Activated T-cell treated with anti-CD3 and anti-CD28 coated beads, Interleukin-2, amount 50 U/mL, for 72 hours (primary cell): ENCODE measurements at places on chromosomes 5 and 9. TPM values are rescaled to one million over a fixed set of nuclear protein-coding genes. Genes with fewer than 3 reads are reported as not detected.

DNA sequence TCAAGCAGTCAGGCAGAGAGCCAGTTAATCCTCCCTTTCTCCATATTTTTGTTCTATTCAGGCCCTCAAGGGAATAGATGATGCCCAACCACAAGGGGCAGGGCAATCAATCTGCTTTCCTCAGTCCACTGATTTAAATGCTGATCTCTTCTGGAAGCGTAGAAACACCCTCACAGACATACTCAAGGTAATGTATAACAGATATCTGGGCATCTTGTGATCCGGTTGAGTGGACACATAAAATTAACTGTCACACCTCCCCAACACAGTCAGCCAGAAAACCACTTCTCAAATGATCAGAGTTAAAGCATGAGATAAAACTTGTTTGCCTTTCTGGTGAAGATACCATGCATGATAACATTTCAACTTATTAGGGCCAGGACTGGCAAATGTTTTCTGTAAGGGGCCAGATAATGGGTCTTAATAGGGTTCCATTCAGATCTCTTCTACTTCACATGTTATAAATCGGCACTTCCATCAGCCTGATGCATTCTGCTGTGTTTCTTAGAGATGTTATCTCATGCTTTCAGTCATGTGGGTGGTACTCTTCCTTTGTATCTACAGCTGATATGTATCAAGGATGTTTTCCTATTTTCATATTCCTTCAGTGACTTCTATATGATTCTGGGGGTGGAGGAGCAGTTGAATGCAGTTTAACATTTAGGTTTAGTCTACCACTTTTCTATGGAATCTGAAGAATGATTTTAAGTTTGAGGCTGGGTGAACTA, 58.9 kb upstream of the CNTLN start:
- no peak for DNase-seq
- H3K4me3 ChIP-seq = no peak overlapping the region
- no peaks in the 10 kb centered on the region for H3K4me1 ChIP-seq
- no peaks in the 10 kb centered on the region for H3K27me3 ChIP-seq

GRCh38 chr5:66382152-66382551, 214.0 kb upstream of the MAST4 start:
- no peak overlapping the region for H3K27ac ChIP-seq
- H3K4me1 ChIP-seq = no peaks in the 10 kb centered on the region
- H3K4me3 ChIP-seq = no peak overlapping the region
- H3K27me3 ChIP-seq = peaks cover 14% of the 10 kb centered on the region
- H3K36me3 ChIP-seq = no peaks in the 10 kb centered on the region
- no peak for DNase-seq

- H3K27me3 ChIP-seq = no peaks in the 10 kb centered on the region
- peak; percentile 2 for DNase-seq
- H3K4me3 ChIP-seq = no peak overlapping the region
- no peaks in the 10 kb centered on the region for H3K36me3 ChIP-seq
- H3K27ac ChIP-seq = no peak overlapping the region
- no peaks in the 10 kb centered on the region for H3K4me1 ChIP-seq
Measured at GRCh38 chr5:139232147-139232724, 34.1 kb upstream of the SIL1 start.

DNA sequence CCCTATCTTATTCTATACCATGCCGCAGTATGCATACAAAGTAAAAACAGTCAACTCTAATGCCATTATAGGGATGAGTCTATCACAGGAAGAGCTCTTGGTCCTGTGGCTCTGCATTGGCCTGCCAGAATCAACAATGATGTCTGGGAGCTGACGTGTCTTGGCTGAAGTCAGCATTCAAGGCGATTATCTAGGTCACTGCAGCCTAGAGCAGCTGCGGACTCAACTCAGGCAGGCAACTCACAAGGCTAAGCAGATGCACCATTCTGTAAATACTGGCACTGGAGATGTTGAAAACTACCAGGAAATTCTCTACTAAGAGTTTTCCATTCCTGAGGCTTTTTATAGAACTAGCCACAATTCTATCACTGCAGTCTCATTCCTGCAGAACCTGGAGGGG, 13.3 kb downstream of the SPATA9 start:
- H3K36me3 ChIP-seq = no peaks in the 10 kb centered on the region
- H3K4me3 ChIP-seq = no peak overlapping the region
- no peaks in the 10 kb centered on the region for H3K27me3 ChIP-seq
- no peak overlapping the region for H3K27ac ChIP-seq

Gene CDKN2AIPNL
- 25.8 TPM for total RNA-seq

Gene PCDHGB1
- not detected for total RNA-seq
